ENCODE measurements at places on chromosomes 11 and 22. TPM values are rescaled to one million over a fixed set of nuclear protein-coding genes. Genes with fewer than 3 reads are reported as not detected.

GRCh38 chr22:39381009-39381755, 18.4 kb upstream of the TAB1 start:
- DNase-seq = no peak

GRCh38 chr11:112294688-112295340, 34.2 kb upstream of the PLET1 start:
- DNase-seq = peak; percentile 18

GRCh38 chr11:66285250-66285947, 3.5 kb downstream of the YIF1A start:
- DNase-seq = no peak

DNA sequence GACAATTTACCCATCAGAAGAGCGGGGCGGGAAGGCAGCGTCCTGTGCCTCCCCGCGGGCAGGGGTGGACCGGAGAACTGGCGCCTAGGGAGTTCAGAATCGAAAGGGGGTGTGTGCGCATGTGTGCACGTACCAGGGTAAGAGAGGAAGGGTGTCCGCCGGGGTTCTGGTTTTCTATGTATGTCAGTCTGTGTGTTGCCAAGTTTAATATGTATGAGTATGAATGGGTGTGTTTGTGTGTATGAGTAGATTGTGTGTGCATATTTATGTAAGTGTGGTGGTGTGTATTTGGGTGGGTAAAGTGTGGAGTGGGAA, 2.0 kb downstream of the KCNC1 start:
- DNase-seq = no peak

Gene CARD18
- not detected for total RNA-seq

GRCh38 chr11:5992150-5992549, 5.4 kb upstream of the OR52L1 start:
- peak; percentile 11 for DNase-seq

GRCh38 chr11:67024410-67024809, 1.5 kb downstream of the SYT12 start:
- no peak for DNase-seq

Gene IGF2
- total RNA-seq = 3.3 TPM

Gene PRDM11
- total RNA-seq = 5.3 TPM

All from fibroblast of the aortic adventitia (primary cell).